ENCODE measurements at places on chromosomes 7 and 10.

- ATAC-seq, result no peak
Observed at GRCh38 chr7:128892521-128893250, 17.8 kb downstream of the KCP start.

DNA sequence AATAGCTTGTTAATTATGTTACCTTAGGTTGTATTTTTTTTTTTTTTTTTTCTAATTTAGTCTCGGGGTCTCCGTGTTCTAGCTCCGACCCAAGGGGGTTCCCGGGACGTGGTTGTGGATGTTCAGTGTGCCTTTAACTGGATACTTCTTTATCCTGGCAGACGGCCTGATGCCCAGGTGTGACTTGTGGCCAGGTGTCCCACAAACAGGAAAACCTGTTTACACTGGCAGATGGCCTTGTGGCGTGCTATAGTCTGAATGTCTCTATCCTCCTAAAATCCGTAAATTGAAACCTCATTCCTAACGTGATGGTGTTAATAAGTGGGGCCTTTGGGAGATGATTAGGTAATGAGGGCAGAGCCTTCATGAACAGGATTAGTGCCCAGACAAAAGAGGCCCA lies 546.4 kb upstream of the C7orf33 start:
- no peak for ATAC-seq

- no peak for ATAC-seq
Observed at GRCh38 chr7:33760834-33761233, 144.5 kb upstream of the BMPER start.

DNA sequence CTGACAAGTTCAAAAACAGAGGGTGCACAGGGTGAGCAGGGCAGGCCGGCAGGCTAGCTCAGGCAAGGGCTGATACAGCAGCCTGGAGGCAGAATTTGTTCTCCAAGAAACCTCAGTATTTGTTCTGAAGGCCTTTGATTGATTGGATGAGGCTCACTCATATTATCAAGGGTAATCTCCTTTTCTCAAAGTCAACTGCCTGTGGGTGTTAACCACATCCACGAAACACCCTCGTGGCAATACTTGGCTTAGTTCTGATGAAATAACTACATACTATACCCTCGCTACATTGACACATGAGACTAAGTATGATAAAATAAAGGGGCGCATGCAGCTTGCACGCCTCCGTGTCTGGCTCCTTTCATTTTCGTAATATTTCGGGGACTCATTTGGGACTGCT lies 4.4 kb upstream of the PPP2R2D start:
- ATAC-seq, result no peak

- ATAC-seq, result no peak
Observed at GRCh38 chr10:109678857-109679256, 244.5 kb downstream of the XPNPEP1 start.

- no peak for ATAC-seq
Observed at GRCh38 chr7:33888166-33888565, 17.2 kb upstream of the BMPER start.

DNA sequence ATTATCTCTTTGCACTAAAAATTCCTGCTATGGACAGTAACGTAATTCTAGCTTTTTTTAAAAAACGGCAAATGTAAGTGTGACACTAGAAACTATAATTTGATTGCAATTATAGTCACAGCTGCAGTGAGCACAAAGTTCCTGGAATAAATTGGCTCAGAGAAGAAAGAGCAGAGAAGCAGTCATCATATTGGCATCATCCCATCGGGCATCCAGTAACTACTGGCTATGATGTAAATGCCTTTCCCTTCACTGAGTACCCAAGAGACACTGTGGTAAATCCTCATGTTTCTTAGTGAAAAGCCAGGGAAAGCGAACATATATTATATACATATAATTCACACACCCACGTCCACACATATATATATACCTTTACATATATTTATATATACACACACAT lies 43.6 kb downstream of the PIP4K2A start:
- no peak for ATAC-seq

DNA sequence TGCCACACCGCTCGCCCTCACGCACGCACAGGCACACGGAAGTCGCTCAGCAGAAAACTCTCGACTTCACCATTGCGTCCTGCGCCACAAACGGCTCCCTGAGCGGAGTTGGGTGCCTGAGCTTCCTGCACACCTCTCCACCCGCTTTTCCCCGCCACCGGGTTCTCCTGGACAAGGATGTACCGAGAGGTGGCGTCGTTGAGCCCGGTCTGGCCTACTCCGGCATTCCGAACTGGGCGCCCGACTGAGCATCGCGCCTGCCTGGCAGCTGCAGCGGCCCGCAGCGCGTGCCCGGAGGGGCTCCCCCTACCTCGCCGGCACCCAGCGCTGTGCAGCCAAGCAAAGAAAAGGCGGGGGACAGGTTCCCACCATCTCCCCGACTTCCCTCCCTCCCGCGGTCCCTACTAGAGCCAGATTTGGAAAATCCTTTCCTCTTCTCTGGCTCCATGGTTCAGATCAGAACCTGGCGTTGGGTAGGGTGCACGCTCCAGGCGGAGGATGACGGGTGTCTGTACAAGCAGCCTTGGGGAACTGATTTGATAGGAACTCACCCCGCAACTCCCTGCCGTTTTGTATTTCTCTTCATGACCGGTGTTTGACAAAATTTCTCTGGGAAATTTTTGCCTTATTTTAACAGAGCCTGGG lies 1.7 kb downstream of the SORCS3 start:
- peak; percentile 18 for ATAC-seq

- ATAC-seq, result no peak
Observed at GRCh38 chr7:6246251-6246917, 26.0 kb downstream of the CYTH3 start.

DNA sequence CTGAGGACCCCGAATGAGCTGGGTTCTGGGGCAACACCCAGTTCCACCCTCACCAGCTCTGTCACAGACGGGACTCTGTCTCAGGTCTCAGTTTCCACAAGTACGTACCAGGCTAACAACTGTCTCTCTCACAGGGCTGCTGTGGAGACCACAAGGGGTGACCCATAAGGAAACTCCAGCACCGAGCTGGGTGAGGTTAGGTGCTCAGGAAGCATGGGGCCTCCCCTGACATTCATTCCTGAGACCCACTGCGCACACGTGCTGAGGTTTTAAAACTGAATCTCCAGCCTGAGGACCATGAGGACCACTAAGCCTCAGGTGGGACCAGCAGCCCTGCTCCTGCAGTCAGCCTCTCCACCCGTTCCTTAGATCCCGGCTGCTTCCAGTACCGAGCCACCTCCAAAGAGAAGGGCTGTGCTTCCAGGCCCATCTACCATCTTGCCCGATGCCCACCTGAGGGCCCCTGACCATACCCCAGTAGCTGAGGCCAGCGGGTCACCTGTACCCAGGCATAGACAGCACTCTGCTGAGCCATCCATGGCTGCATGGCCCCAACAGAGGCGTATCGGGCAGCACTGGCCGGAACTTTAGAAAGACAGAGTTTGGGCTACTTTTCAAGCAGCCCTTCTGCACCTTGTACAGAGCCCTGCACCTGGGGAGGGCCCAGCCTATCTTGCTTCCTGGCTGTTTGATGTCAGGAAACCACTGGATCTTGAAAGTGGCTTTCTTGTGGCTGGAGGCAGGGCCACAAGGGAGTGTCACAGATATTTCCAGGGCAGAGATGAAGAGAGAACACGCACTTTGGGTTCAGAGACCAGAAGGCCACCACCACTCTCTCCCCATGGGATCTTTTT lies 18.7 kb downstream of the HSPA12A start:
- peak; percentile 84 for ATAC-seq

- peak; percentile 59 for ATAC-seq
Observed at GRCh38 chr10:87931836-87932230, 68.4 kb downstream of the PTEN start.

- no peak for ATAC-seq
Observed at GRCh38 chr10:91462423-91462822, 52.3 kb downstream of the HECTD2 start.

GRCh38 chr10:121113385-121113696 lies 262.2 kb downstream of the WDR11 start:
- ATAC-seq, result no peak

- peak; percentile 49 for ATAC-seq
Observed at GRCh38 chr10:37860494-37861190, 3.2 kb upstream of the ZNF248 start.

- ATAC-seq, result no peak
Observed at GRCh38 chr10:80070057-80070456, 8.4 kb upstream of the TMEM254 start.

GRCh38 chr7:98027342-98028033 lies 37.5 kb upstream of the OCM2 start:
- no peak for ATAC-seq

DNA sequence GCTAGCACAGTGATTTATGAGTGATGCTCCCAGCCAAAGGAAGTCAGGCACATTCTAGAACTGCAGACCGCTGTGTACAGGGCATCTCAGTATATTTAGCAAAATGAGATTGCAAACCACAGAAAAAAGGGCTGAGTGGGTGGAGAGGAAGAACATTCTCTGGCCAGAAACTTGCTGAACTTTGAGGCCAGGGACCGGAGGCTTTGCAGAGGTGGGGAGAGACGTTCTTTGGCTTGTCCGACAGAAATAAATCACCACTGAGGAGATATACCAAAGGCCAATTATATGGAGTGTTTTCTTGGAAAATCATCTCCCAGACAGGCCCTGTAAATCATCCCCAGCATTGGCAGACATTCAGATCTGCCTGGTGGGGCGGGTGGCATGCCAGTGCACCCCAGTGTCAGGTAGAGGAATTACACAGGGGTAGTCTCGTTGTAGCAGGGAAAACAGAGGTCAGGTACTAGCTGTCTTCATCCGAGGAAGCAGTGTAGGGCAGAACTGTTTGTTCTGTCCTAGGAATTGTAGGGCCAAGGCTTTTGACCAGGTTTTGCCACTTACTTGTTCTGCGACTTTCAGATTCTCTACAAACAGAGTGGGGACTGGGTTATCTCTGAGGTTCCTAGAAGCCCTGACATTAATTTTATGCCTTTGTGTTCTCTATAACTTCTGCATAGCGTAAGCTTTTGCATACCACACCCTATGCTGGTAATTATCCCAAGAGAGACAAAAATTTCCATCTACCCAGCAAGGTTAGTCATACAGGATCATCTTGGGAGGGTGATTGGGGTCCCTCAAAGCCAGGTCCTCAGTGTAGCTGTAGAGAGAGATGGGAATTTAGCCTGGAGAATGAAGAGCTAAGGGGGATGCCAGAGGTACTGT lies 655.6 kb downstream of the LRMDA start:
- no peak for ATAC-seq

DNA sequence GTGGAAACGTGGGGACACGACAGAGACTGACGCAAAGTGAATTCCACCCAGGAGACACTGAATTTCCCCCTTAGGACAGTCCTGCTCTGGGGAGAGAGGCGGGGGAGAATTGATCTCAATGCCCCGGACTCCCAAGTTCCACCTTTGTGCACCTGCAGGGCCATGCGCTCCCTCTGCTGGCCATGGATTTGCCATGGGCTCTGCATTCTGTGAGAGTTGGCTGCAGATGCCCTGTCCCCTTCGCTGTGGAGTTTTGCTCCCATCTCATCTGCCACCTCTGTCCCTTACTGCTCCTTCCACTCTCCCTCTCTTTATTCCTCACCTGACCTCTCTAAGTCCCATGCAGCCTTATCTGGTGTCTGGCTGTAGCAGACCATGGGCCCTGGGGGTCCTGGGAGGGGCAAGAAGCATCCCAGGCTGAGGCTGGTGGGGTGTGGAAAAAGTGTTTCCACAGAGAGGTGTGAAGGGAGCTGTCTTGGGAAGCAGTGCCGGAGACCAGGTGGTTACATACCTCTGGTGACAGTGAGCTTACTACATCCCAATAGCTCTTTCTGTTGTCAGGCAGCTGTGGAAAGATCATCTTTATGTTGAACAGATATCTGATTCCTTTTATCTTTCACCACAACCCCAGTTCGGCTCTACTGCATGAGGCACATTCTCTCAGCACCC lies 14.3 kb downstream of the GHRHR start:
- no peak for ATAC-seq

DNA sequence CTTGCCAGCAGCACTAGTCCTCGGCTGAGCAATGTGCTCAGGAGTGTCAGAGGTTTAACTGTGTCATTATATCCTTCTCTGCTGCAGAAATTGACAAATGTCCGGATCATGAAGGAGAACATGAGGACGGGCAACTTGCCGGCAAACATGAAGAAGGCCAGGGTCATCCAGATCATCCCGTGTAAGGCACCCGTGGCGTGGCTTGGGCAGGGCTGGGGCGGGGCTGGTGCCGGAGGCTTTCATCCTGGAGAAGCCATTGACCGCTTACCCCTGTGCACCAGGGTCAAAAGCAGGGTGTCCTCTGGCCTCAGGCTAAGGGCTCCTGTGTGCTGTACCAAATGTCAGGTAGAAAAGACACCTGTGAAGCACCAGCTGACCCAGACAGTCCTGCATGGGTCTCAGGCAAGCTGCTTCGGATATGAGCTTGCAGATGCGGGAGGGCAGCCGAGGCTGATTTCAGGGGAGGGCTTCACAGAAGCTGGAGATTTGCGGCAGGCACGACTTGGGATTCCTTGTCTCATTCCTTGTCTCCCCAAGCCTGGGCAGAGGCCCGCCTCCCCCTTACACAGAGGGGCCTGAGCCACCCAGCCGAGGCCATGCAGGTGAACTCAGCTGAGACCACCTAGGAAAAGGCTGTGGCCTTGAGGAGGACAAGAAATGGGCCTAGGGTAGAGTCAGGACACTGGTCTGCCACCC lies 55.4 kb downstream of the MKI67 start:
- no peak for ATAC-seq

DNA sequence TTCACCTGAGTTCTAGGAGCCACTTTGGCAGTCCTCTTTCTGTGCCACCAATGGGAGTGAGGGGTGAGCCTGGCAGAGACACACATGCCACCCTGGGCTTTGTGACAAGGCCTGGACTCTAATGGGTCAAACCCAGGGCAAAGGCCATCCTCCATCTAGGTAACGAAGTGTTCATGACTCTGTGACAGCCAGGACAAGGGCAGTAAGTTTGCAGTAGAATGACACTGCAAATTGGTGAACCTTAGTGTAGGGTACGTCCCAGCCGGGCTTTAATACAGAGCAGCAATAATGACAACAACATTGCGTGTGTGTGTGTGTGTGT lies 43.3 kb downstream of the PAPSS2 start:
- no peak for ATAC-seq

- no peak for ATAC-seq
Observed at GRCh38 chr10:4345877-4346646, 479.9 kb upstream of the AKR1E2 start.

DNA sequence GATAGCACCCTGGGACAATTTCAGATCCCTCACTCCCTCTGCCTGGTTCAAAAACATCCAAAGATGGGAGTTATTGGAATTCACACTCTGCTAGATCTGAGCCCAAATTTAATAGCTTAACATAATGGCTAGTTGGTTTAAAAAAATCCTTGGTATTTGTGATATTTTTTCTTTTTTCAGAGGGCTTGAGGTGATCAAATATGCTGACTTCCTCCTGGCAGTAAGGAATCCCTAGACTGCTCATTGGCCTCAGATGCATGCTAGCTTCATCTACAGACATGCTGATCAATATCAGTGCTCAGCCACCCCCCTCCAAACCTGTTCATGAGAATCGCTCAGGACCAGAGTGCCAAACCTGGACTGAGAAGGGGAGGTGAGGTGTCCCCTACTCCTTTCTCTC lies 74.7 kb upstream of the PLPP4 start:
- ATAC-seq, result no peak

GRCh38 chr7:154911862-154912455 lies 91.0 kb downstream of the PAXIP1 start:
- no peak for ATAC-seq

- no peak for ATAC-seq
Observed at GRCh38 chr10:122525788-122526187, 34.8 kb upstream of the DMBT1 start.

All from activated T-helper 17 cell treated with anti-CD3 and anti-CD28 coated beads, Interleukin-2, amount 50 U/mL, for 72 hours (primary cell).